ENCODE measurements at places on chromosomes 3 and 15. TPM values are rescaled to one million over a fixed set of nuclear protein-coding genes. Genes with fewer than 3 reads are reported as not detected.

The FAM107A gene
- 24.1 TPM for total RNA-seq

The EHD4 gene
- total RNA-seq: 35.0 TPM

The ALDH1A2 gene
- 4.3 TPM for total RNA-seq

- DNase-seq: no peak
Measured at GRCh38 chr3:65502526-65502925, 536.2 kb downstream of the MAGI1 start.

GRCh38 chr15:70083946-70084345 is 13.8 kb downstream of the TLE3 start:
- DNase-seq: no peak

DNA sequence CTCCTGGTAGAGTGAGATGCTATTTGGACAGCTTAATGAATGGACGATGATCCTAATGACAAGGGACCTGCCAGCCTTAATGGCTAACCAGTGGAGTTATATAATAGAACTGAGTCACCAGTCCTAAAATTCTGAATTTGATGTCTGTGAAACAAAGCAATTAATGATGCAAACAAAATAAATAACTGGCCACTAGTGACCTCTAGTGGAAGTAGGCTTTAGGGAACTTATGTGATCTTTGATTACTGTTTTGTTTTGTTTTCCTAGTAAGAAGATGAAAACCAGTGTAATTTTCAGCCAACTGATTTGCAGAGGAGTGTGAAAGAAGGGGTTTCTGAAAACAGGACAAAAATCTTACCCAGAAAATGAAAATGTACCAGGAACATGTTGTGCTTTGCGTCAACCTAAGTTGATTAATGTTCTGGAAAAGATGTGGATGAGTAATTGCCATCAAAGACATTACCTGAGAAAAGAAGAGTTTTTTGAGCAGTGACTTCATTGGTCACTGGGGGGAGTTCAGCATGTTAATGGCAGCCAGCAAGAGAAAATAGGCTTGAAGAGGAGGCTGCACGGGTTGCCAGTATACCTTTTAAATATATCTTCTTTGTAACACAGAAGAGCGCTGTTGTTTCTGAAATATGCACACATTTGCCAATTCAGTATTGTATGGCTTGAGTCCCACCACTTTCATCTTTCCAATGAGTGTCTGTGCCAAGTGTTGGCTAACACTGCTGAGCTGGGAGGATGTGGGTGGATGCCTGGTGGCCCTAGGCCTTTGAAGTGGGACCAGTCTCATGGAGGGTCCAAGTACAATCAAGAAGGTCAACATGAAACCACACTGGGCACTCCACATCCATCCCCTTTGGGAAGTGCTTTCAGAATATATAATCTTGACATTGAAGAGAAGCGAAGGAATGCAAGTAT is 9.3 kb downstream of the VEPH1 start:
- no peak for DNase-seq

- no peak for DNase-seq
Measured at GRCh38 chr15:41971895-41972252, 483 bp downstream of the EHD4 start.

- DNase-seq: no peak
Measured at GRCh38 chr3:136811701-136812100, 7.2 kb upstream of the SLC35G2 start.

GRCh38 chr15:101128221-101129015 is 123.4 kb downstream of the CHSY1 start:
- no peak for DNase-seq

DNA sequence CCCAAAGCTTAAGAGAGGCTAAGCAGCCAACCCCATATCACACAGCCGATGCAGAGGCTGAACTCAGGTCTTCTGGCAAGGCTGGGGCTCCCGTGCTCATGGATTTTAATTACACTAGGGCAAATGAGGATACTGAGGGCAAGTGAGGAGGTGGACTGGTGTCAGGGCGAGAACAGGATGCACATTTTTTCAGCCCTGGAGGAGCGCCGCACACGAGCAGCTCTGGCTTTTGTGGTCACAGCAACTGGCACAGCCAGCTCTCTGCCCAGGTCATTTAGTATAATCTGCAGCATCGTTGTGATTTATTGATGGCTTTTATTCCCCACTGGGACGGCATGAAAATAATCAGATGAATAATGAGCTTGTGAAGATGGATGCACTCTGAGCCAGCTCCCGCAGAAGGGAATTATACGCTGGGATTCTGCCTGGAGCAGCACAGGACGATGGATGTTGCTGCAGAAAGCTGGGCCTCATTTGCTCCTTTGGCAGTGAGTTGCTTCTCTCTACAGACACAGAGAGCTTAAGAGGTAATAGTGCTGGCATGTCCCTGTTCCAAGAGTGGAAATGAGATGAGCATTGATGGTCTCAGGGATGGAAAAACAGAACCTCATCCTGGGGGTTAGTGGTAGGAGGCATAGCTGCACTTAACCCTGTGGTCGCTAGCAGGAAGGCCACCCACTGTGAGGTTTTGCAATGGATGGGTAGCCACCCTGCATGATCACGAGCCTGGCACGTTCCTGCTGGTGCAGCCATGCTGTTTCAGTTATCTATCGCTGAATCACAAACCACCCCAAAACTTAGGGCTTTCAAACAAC is 135.4 kb downstream of the UACA start:
- no peak for DNase-seq

All from mucosa of descending colon (tissue), 3 donors.